ENCODE measurements at places on chromosomes 3 and 15.

GRCh38 chr3:88542916-88543315, 393.2 kb downstream of the C3orf38 start:
- no peak for DNase-seq

DNA sequence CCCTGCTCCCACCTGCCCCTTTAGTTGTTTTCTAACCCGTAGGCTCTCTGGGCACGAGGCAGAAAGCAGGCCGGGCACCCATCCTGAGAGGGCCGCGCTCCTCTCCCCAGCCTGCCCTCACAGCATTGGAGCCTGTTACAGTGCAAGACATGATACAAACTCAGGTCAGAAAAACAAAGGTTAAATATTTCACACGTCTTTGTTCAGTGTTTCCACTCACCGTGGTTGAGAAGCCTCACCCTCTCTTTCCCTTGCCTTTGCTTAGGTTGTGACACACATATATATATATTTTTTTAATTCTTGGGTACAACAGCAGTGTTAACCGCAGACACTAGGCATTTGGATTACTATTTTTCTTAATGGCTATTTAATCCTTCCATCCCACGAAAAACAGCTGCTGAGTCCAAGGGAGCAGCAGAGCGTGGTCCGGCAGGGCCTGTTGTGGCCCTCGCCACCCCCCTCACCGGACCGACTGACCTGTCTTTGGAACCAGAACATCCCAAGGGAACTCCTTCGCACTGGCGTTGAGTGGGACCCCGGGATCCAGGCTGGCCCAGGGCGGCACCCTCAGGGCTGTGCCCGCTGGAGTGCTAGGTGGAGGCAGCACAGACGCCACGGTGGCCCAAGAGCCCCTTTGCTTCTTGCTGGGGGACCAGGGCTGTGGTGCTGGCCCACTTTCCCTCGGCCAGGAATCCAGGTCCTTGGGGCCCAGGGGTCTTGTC, 48.5 kb downstream of the PGPEP1L start:
- DNase-seq = no peak

DNA sequence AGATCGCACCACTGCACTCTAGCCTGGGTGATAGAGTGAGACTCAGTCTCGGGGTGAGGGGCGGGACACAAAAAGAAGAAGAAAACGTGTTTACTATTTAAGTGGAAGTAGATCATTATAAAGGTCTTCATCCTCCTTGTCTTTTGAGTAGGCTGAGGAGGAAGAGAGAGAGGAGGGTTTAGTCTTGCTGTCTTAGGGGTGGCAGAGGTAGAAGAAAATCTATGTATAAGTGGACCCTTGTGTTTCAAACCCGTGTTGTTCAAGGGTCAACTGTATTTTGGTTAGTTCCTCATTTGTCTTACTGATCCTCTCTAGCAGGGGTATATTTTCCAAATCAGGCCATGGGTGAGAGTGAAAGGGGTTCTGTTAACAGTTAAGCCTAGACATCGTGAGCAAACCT, 40.1 kb downstream of the TRIM71 start:
- DNase-seq = no peak

- no peak for DNase-seq
These were observed 7.0 kb downstream of the CMTM6 start for GRCh38 chr3:32495609-32496008.

- DNase-seq = no peak
These were observed 11.1 kb downstream of the SEMA6D start for GRCh38 chr15:47728426-47728825.

DNA sequence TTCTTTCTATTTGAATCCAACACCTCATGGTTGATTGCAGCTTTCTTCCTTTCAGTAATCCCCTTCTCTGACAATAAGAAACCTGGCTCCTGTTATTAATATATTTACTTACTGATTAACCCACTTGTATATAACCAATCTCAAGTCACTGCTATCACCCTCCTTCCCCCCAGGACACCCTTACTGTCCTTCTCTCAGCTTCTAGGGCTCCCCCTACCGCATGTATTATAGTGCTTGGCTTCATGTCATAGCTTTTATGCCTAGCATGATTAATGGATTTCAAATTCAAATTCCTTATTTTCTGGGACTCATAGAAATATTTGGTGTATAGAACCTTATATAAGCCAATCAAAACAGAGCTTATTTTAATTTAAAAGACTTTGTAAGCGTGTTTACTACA, 75.7 kb upstream of the BNIP2 start:
- DNase-seq = no peak

DNA sequence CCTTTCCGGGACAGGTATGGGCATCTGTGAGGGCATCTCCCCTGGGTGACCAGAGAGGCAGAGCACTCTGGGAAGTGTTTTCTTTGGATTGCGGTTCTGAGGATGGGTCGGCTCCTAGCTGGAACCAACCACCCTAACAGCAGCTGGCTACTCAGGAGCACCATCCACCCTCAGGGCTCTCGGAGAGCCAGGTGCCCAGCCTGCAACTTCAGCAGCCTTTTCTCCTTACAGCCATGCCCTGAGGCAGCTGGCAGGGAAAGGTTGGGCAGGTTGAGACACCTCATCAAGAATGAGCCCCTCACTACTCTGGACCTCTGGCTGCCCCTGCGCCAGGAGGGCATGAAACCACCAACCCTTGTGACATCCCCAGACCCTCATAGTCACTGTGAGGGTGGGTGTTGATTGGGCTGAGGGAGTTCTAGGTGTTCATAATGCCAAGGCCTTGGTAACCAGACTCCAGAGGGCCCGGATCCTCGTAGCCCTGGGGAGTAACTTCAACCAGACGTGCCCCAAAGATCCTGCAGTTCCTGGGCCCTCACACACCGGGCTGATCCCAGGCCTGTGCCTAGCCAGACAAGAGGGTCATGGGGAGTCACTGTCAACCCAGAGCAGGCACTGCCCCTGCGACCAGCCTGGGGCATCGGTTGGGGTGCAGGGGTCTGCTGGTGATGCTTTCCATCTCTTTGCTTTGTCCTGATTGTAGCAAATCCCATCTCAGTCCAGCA, 114.4 kb upstream of the ABHD17C start:
- DNase-seq = no peak

DNA sequence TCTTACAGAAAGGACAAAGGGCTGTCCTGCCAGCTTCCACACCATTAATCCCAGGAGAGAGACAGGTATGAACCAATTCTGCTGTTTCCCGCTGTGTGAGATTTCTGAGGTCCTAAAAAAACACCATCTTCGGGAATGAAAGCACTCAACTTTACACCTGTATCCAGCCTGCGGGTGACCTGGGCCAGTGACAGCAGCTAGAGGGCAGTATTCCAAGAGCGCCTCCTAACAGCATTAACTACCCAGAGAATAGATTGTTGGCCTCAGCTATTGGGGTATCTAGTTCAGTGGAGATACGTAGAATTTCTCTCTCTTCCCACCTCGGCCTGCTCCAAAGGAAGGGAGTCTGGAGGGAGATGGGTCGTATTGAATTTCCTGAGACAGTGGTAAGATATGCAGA, 55.1 kb downstream of the WDR76 start:
- DNase-seq = no peak

DNA sequence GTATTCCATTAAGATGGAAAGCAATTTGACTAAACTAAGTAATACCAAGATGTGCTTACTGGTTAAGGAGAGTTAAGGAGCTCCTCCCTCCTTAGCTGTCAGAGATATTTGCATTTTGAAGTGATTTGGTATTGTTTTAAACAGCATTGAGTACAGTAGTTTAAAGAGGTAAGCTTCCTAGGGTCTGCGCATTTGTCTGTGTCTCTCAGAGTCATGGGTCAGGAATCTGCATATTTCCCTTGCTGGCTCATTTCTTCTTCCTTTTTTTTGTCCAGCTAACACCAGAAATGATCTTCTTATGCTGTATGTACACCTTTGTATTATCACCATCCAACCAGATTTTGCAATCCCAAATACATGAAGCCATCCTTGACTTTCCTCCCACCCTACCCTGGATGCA, 163.0 kb upstream of the BFSP2 start:
- DNase-seq = no peak

DNA sequence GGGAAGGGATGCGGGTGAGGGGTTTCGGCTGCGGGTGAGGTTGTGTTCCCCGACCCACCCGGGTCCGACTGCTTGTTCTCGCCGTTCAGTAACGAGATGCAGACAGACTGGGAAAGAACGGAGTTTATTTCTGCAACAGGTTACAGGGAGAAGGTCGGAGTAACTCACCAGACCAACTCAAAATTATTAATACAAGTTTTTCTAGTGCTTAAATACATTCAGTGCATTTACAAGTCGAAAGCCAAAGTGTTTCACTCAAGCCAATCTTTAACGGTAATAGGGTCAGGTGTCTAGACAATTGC, 492 bp upstream of the HIGD1A start:
- no peak for DNase-seq

DNA sequence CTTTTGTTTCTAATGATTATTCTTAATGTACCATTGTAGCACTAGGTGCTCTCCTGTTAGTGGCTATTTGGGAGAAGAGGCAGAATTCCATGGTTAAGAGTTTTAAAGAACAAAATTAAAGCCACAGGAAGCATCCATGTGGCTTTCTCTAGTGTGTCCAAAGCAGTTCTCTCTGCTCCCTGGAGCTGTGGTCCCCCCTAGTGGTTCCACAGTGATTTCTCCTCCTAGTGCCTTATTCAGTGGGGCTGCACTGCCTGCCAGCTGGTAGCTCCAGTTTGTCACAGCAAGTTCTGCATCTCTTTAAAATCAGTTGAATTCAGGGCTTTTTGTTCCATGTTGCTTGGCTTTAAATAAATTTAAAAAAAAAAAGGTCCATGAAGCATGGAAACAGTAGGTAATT, 39.6 kb upstream of the FAM98B start:
- no peak for DNase-seq

- DNase-seq = no peak
These were observed 7.0 kb upstream of the RNF111 start for GRCh38 chr15:58980351-58980939.

GRCh38 chr15:92164327-92165000, 229.2 kb upstream of the ST8SIA2 start:
- DNase-seq = no peak

GRCh38 chr3:116863822-116864589, 154.4 kb downstream of the TUSC7 start:
- no peak for DNase-seq

DNA sequence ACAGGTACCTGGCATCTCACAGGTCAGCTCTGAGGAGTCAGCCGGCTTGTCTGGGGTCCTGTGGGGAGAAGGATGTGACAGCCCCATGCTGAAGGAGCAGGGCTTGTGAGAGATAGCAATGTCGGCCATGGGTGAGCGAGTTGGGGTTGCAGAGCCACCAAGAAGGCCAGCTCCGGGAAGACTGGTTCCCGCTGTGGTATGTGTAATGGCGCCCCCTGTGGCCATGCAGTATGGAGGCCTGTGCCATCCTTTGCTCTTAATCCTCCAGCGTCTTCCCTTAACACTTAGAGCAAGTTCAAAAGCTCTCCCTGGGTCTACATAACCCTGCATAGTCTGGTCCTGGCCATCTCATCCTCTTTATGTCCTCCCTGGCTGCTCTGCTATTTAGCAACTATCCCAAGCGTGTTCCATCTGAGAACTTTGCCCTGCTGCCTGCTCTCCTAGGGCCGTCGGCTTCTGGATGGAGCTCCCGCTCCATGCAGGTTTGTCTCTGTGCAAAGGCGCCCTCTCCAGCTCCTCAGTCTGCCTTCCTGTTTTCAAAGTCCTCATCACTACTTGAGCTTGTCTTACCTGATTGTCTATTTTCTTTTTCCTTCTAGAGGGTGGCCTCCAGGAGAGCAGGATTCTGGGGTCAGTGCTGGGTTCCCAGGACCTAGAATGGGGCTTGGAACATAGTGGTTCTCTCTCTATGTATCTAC, 40.8 kb upstream of the IQCF6 start:
- no peak for DNase-seq

- no peak for DNase-seq
These were observed 20.8 kb downstream of the CORO2B start for GRCh38 chr15:68599560-68600071.

DNA sequence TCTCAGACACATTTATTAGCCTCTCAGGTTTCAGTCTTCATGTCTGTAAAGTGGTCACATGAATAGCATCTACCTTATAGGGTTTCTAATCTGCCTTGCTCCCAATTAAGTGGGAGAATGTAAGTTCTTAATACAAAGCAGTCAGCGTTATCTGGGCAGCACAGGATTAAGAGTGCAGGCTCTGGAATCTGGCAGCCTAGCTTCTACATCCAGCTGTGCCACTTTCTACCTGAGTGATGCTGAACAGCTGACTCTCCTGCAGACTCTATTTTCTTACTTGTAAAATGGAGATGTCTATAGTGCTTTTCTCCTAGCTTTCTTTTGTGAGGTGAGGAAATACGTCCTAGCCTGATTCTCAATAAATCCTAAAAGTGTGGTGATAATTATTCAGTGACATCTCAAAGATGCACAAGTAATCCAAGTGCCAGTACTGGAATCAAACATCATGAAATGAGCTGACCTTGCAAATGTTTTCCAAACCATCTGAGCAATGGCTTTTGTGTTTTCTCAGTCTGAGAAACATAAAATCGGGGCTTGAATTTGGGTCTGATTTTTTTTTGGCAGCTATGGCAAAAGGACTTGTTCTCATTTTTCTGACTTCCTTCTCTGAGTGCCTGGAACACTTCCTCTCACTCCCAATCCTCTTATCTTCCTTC, 232.2 kb upstream of the FEZF2 start:
- no peak for DNase-seq

GRCh38 chr3:155053756-155054155, 26.4 kb upstream of the MME start:
- no peak for DNase-seq

DNA sequence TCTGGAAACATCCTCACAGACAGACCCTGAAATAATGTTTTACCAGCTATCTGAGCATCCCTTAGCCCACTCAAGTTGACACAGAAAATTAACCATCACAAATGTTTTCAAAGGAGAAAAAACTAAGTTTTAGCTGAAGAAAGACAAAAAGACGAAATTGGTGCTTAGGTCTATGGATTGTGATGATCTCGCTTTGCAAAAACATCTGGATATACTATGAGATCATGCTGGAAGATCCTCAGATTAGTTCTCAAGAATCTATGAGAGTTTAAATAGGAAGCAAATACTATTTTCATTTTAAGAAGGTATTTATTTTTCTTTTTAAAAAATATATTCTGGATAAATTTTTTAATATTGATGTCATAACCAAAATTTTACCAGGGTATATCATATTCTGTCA, 42.6 kb upstream of the MBNL1 start:
- no peak for DNase-seq

- no peak for DNase-seq
These were observed 75.5 kb downstream of the DLG1 start for GRCh38 chr3:197222937-197223370.

DNA sequence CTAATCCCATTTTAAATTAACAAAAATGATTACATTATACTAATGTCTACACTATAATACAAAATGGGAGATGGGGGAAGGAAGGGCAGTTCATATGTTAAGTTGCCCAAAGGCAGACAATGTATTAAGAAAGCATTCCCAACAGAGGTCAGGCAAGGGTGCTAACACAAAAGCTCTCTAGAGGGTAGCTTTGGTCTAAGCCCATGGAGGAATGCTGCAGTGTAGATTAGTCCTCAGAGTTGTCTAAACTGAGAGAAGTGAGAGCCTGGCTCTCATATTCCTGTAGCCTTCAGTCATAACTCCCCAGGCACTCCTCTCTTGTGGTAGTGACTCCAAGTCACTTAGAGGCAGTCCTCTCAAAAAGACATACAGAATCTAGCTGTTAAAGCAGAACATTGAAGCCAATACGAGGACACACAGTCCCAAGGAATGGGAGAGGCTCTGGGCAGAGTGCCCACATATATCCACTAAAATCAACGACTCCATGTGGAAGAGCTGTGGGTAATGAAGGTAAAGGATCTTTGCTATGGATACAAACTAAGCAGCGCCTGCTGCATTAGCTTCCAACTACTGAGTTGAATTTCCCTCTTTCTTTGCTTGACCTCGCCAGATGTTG, 14.5 kb downstream of the NEK10 start:
- DNase-seq = no peak

Data from activated naive CD4-positive, alpha-beta T cell (primary cell).